ENCODE measurements at places on chromosomes 1 and 21. TPM values are rescaled to one million over a fixed set of nuclear protein-coding genes. Genes with fewer than 3 reads are reported as not detected.
A peak's percentile ranks its signal among the peaks of the same experiment; 100 is the strongest.

DNA sequence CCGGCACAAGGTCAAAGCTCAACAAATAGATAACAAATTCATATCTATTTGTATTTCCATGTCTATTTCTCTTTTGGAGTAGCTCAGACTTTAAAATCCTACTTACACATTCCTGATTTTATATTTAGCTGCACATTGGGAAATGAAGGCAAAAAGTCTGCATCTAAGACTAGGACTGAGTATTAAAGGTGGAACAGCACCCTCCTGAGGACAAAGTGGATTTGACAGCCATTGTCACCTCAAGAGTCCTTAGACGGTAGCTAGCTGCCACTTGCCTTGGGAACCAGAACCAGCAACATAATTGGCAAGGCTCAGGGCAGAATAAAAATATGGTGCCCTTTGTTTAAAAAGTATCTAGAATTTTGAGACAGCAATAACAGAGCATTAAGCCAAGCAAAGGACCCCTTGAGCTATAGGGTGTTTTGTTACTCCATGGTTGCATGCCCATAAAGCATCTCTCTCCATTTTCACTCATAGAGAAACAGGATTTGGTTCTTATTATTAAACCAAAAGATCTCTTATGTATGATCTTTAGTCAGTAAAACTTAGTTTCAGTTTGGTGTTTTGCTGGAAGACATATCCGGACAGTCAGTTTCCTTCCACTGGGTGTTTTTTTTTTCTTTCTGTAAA is 30.0 kb upstream of the SGIP1 start:
- DNase-seq: peak; percentile 88
- H3K4me3 ChIP-seq: no peak overlapping the region
- H3K36me3 ChIP-seq: no peaks in the 10 kb centered on the region
- H3K4me1 ChIP-seq: peaks cover 5% of the 10 kb centered on the region
- H3K27ac ChIP-seq: no peak overlapping the region

GRCh38 chr21:29368906-29369305 is 70.2 kb downstream of the BACH1 start:
- no peak for DNase-seq
- H3K27ac ChIP-seq: no peak overlapping the region
- H3K4me1 ChIP-seq: no peaks in the 10 kb centered on the region
- H3K27me3 ChIP-seq: no peaks in the 10 kb centered on the region

DNA sequence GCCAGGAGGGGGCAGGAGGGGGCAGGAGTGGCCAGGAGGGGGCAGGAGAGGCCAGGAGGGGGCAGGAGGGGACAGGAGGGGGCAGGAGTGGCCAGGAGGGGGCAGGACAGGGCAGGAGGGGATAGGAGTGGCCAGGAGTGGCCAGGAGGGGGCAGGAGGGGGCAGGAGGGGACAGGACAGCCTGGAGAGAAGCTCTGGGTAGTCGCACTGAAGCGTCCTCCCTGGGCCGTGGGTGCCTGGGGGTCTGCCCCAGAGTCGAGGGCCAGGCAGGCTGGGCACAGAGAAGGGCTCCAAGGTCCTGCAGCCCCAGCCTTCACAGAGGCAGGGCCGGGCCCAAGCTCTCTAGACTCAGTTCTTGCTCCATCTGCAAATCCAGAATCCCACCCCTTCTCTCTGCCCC is 22.9 kb downstream of the MEGF6 start:
- no peak overlapping the region for H3K4me3 ChIP-seq
- no peaks in the 10 kb centered on the region for H3K36me3 ChIP-seq
- H3K4me1 ChIP-seq: peaks cover 14% of the 10 kb centered on the region
- no peaks in the 10 kb centered on the region for H3K27me3 ChIP-seq
- no peak overlapping the region for H3K27ac ChIP-seq

DNA sequence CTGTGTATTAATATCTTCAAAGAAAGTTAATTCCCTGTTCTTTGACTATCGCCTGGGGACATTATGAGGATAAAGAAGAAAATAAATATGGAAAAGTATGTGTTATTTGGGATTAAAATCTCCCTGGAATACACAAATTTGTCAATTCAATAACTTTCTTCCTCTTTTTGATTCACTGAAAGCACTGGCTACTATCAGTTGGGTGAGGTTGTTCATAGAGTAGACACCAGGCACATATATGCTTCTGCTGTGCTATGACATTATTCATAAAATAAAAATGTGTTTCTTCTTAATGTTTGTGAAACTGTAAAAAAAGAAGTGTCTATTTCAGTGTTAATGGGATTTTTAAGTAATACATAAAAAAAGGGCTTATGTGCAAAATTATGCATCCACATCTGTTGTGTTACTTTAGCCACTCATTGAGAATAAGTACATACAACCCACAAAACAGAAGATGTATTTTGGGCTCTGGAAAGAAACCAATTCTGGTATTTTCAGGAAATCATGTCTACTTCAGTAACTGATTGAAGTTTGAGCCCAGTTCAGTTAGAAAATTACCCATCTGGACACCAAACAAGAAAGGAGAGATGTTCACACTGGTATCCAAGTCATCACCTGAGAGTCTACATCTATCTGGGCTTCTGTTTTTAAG is 169.4 kb downstream of the GABPA start:
- DNase-seq: no peak
- no peak overlapping the region for H3K4me3 ChIP-seq
- no peak overlapping the region for H3K27ac ChIP-seq
- peaks cover 34% of the 10 kb centered on the region for H3K4me1 ChIP-seq
- peaks cover 5% of the 10 kb centered on the region for H3K36me3 ChIP-seq
- H3K27me3 ChIP-seq: no peaks in the 10 kb centered on the region

DNA sequence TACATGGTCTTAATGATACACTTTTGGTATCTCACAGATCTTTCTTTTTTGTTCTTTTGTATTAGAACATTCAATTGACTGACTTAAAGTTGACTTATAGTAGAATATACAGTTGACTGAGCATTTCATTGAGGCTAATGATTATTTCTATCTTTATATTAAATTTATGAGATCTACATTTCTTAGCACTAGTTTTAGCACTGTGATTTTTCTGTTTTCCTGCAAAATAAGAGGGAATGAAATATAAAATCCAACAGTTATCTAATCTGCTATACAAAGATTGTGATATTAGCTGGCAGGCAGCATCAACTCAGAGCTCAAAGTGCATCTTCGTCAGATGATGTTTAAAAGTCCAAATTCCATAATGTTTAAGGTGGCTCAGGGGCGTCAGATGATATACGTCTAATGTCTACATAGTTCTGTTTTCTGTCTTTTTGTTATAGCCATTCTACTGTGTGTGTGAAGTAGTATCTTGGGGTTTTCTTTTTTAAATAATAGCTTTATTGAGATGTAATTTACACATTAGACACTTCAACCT is 85.4 kb downstream of the ATG4C start:
- H3K27me3 ChIP-seq: no peaks in the 10 kb centered on the region
- no peak for DNase-seq
- no peaks in the 10 kb centered on the region for H3K4me1 ChIP-seq
- H3K27ac ChIP-seq: no peak overlapping the region

DNA sequence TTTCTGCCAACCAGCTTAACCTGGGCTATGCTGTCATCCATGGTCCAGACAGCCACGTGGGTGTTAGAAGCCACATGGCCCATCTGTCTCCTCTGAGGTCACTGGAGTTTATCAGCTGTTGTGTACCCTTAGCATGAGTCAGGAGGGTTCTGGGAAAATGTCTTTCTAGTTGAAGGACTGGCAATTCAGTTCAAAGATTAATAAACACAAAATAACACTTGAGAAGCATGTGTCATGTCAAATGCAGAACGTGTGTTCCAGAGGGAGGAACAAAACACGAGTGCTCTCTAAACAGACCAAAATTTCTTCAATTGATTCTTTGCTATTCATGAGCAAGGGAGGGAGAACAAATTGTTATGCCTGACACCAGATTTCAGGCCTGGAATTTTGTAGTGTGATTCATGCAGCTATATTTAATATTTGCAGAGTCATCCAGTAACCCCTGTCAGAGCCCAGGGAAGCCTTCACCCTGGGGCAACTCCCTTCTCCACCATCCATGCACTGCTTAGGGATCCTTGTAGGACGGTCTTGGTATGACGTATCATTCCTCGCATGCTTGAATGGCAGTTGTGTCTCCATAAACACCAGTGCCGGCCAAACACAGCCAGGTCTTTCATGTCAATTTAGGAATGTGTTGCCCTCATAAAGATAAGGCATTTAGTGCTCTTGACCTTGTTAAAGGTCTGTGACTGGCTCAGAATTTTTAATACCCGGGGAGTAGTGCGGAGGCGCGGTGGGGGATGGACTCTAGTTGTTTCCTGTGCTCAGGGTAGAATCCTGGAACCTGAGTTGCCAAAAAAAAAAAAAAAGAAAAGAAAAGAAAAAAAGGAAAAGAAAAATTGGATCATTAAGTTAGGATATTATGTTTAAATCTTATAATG is 27.7 kb upstream of the DYRK1A start:
- H3K27ac ChIP-seq: peak overlapping the region; percentile 88
- no peak overlapping the region for H3K4me3 ChIP-seq
- no peaks in the 10 kb centered on the region for H3K27me3 ChIP-seq
- no peaks in the 10 kb centered on the region for H3K36me3 ChIP-seq
- peak; percentile 76 for DNase-seq

DNA sequence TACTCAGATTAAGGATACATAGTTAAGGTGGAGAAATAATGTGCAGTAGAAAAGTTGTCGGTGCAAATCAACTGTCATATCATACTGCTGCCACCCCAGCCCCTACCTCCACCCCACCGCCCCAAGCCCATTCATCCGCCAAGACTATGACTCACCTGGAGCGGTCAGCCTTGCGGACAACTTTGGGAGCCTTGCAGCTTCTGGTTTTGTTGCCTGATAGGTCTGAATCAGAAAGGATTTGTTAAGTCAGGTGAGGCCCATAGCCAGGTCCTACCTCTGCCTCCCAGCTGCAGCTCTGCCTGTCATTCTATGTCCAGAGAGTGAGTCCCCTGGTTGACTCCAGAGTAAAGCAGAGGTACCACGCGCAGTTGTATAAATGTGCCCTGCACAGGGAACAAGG is 12.6 kb downstream of the C1orf162 start:
- H3K4me1 ChIP-seq: no peaks in the 10 kb centered on the region
- DNase-seq: no peak
- no peak overlapping the region for H3K4me3 ChIP-seq
- no peak overlapping the region for H3K27ac ChIP-seq

DNA sequence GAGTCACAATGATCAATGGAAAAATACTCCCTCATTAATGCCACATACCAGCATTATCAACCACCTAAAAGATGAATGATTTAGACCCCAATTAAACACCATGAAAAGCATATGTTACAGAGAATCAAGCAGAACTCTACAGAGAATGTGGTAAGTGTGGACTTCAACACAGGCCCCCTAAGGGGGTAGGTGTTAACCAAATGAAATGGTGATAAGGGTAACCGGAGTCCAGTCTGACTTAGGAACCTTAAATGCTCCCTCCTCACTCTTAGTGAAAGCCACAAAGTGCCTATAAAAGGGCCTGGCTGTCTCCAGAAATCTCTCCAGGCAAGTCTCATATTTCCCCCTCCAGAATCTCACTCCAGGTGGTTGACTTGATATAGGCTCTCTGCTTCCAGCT is 149.2 kb upstream of the FOXD3 start:
- no peak overlapping the region for H3K27ac ChIP-seq
- H3K27me3 ChIP-seq: no peaks in the 10 kb centered on the region
- H3K4me3 ChIP-seq: no peak overlapping the region
- H3K4me1 ChIP-seq: no peaks in the 10 kb centered on the region

DNA sequence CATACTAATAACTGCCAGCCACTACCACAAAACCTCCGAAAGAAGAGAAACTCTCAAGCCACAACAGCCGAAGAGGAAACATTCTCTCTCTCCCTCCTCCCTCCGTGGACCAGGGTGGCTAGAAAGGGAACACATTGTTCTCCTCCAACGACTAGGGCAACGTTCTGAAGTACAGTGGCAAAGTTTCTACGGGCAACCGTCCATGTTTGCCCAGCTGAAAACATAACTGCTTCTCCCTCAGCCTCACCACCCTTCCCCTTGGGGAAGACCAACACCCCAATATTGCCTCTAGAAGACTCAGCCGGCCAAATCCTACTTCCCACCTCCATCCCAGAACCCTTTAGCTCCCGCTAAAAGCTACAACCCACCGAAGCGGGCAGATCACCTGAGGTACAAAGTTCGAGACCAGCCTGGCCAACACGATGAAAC is 2.0 kb downstream of the GLUL start:
- H3K4me3 ChIP-seq: peak overlapping the region; percentile 70
- H3K36me3 ChIP-seq: peaks cover 27% of the 10 kb centered on the region
- DNase-seq: peak; percentile 31
- peaks cover 4% of the 10 kb centered on the region for H3K4me1 ChIP-seq

- no peaks in the 10 kb centered on the region for H3K27me3 ChIP-seq
- no peak overlapping the region for H3K4me3 ChIP-seq
- DNase-seq: no peak
- peaks cover 12% of the 10 kb centered on the region for H3K4me1 ChIP-seq
- no peaks in the 10 kb centered on the region for H3K36me3 ChIP-seq
Measured at GRCh38 chr1:84254703-84255238, 46.7 kb upstream of the SAMD13 start.

DNA sequence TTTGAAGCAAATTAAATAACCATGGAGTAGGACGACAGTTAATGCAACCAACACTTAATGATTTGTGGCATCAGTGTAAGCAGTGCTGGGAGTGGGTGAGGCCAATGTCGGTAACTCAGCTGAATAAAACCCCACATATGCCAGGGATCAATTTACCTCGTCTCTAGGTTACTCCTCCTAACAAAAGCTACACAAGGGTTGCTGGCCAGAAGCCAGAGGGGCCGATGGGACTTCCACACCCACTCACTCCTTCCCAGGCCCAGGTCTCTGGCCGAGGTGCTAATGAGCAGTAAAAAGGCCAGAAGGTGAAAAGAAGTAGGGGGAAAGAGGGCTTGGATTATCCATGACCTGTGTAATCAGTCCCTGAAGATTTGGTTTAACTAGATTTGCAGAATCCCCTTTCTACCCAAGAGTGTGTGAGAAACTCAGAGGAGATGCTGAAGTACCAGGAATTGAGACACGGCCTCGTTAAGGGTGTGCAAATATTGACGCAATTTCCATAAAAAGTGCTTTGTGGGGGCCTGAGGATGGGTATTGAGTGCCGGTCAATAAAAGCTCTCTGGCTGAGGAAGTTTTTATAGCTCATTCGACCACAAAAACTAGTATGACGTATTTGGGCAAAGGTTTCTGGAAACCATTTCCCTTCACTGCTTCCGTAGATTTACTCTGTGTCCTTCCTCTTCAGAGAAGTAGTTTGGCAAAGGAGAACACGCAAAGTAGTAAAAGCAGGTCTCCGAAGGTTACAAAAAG is 145.5 kb downstream of the TBX15 start:
- no peak overlapping the region for H3K4me3 ChIP-seq
- no peaks in the 10 kb centered on the region for H3K36me3 ChIP-seq
- no peak overlapping the region for H3K27ac ChIP-seq
- DNase-seq: no peak
- no peaks in the 10 kb centered on the region for H3K27me3 ChIP-seq

- H3K27me3 ChIP-seq: no peaks in the 10 kb centered on the region
- H3K36me3 ChIP-seq: no peaks in the 10 kb centered on the region
Measured at GRCh38 chr1:30304080-30304479, 419.3 kb downstream of the MATN1 start.

TAS1R1 gene
- total RNA-seq: not detected

TMEM82 gene
- not detected for total RNA-seq

MAB21L3 gene
- total RNA-seq: not detected
